ENCODE measurements at places on chromosomes 4 and X.

- DNase-seq, result no peak
Measured at GRCh38 chr4:309807-310206, 4.5 kb upstream of the ZNF732 start.

DNA sequence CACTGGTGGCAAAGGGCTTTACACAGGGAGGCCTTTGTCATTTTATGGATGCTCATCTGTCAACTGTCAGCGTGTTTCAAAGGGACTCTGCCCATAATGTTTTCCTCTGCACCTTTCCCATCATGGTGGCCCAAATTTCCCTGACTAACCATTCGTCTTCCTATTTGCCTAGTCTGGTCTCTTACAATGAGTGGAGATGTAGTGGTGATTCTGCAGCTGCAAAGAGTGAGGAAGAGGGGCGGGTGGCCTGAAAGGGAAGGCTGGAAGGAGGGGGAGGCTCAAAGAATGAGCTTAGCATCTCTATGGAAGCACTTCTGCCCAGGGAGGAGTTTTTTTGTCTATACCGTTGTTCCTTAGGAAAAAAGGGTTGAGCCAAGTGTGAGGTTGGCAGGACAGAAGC lies 447.5 kb downstream of the NKX6-1 start:
- no peak for DNase-seq

GRCh38 chr4:147831551-147832171 lies 99.8 kb downstream of the ARHGAP10 start:
- no peak for DNase-seq

GRCh38 chr4:986879-987623 lies at the start of gene IDUA:
TSS of gene IDUA (plus strand) at chr4:987044. CDS start at chr4:987085, 41 bp downstream.
- peak; percentile 90 for DNase-seq

DNA sequence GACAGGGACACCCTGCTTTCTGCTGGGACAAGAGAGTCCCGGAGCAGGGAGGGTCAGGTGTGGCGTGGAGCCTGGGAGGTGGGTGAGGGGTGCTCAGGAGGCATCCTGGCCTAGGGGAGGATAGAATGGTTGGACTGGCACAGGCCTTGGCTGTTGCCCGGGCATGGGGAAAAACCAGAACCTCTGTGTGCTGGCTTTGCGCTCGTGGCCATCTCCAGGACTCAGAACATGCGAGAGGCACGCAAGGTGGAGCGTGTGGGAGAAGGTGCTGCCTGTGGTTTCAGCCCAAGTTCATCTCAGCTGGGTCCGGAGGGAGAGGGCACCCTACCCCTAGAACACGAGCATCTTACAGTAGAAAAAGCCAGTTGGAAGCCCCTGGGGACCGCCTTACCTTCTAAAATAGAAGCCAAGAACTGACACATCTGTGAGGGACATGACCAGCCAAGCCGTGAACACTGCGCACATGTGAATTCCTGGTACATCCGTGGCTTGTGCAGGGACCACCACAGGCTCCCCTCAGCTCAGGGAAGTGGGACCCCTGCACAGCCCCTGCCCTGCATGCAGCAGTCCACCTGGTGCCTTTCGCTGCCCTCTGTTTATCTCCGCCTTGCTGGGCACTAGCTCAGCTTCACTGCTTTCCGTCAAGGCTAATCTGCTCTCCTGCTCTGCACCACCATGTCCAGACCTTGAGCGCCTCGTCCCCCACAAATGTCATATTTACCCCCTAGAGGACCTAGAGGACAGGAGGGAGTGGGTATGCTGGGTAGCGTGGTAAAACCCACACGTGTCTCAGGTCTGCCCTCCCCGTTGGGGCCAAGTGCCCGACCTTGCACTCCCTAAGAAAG lies 13.5 kb downstream of the MSANTD1 start:
- no peak for DNase-seq

- DNase-seq, result no peak
Measured at GRCh38 chrX:16113978-16114565, 9.3 kb upstream of the GRPR start.

DNA sequence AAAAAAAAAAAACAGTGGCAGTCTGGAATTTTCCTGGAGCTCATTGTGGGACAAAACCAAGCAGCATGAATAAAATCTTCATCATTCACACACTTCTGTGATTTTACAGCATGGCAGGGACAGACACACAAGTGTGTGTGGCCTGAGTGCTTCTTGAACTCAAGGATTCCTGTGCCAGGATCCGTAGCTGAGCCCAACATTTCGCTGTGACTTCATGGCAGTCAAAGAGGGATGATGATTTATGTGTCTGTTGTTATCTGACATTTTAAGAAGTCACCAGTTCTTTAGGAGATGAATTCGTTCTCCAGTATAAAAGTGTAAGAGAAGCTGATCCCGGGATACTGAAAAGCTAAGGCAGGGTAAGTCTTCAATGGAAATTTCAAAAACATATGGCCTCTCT lies 57.0 kb downstream of the ING2 start:
- no peak for DNase-seq

GRCh38 chr4:118224243-118224829 lies 128.5 kb downstream of the PRSS12 start:
- no peak for DNase-seq

DNA sequence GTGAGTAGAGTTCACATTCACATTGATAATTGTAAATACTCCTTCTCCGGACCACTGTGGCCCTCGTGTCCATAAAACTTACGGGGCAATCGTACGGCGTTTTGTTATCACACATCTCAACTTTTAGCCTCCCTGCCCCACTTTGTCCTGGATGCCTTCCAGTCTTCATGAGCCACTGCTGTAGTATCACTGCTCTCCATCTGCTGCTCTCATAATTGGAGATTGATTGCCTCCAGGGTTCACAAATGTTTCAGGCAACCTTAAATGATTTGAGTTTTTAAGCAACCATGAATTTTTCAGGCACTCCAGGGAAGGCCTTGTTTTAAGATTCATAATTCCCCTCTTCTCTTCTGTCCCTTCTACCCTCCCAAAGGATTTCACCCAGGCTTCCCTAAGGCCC lies 28.4 kb downstream of the ALPK1 start:
- no peak for DNase-seq

- DNase-seq, result peak; percentile 64
Measured at GRCh38 chrX:106999002-106999975, 723 bp downstream of the MORC4 start.

DNA sequence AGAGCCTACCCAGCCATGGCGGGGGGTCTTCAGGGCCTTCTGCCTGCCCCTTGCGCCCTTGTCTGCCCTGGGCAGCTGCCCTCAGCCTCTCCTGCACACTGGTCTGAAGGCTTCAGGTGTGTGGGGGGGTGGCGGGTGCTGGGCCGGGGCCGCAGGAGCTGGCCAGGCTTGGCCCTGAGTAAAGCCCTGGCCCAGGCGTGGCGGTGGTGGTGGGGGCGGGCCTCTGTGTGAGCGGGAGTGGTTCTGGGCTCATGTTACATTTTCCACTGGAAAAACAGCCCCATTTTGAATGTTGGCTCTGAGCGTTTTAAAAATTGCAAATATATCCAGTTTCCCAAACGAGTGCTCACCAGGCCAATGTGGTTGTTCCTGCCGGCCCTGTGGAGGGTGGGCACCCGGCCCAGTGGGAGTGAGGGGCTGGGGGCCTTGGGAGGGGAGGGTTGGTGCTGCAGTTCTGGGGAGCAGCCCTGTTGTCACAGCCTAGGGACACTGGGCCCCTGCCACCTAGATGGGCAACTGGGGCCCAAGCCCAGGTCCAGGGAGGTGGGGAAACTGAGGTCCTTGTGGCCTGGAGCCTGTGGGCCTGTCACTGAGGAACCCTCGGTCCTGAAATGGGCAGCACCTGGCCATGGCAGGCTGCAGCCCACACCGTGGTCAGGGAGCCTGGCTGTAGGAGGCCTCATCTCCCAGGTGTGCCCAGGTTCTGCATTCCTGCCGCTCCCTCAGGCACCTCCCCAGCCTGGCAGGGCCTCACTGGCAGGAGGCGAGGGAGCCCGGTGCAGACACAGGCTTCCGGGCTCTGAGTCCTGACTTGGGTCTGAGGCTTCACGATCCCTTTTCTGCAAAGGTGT lies 28.3 kb downstream of the FGFRL1 start:
- DNase-seq, result no peak

GRCh38 chrX:136212557-136213111 lies 38.6 kb downstream of the MAP7D3 start:
- no peak for DNase-seq

DNA sequence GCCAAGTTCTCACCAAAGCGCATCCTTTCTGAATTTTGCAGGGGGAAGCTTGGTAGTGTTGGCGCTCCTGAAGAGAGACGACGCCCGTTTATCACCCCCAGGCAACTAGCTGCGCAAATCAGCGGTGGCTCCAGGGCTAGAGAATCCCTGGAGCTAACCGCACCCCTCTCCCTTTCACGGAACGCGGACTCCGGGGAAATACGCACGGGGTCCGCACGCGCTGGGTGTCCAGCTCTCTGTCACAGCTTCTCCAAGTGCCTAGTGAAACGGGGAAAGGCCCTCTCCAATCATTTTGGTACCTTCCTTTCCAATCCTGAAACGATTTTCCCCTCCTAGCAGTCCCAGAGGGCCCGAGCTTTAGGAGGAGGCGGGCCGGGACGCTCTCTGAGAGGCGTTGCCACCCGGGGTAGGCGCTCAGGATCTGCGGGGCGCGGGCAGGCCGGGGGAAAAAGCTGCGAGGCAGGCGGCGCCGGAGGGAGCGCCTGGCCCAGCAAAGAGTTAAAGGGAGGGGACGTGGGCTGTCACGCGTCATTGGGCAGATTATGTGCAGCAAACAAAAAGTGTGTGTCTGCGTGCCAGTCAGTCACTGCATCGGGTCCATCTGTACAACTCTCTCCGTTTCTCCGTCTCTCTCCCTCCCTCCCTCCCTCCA lies at the start of gene PRDM8:
Gene PRDM8 (plus strand): TSS at position 582 of the 652 bp plus-strand sequence. CDS start 2,578 bp downstream, outside the sequence.
- peak; percentile 61 for DNase-seq

- DNase-seq, result no peak
Measured at GRCh38 chrX:10519278-10519677, 101.1 kb downstream of the MID1 start.

- no peak for DNase-seq
Measured at GRCh38 chr4:152279234-152279566, 256.7 kb downstream of the FBXW7 start.

- DNase-seq, result no peak
Measured at GRCh38 chr4:132065940-132066495, 1083.1 kb upstream of the PCDH10 start.

- no peak for DNase-seq
Measured at GRCh38 chr4:67522851-67523671, 22.2 kb downstream of the CENPC start.

DNA sequence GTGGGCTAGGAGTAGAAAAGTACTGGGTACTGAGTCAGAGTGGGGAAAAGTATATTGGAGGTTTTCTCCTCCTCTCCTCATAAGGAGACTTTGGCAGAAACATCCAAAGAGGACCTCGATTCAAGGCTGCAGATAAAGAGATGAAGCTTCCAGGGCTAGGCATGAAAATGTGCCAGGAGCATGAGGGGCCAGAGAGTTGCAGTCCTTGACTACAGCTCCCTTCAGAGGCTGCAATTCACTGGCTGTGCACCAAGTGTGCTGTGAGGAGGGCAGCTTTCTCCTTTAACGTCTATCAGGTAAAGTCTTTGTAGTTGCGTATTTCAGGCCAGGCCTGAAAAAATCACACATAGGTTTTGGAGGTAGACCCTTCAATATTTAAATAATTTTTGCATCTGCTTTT lies 174.9 kb upstream of the VEGFC start:
- no peak for DNase-seq

- no peak for DNase-seq
Measured at GRCh38 chr4:189311251-189311650, 629.4 kb upstream of the FRG1 start.

DNA sequence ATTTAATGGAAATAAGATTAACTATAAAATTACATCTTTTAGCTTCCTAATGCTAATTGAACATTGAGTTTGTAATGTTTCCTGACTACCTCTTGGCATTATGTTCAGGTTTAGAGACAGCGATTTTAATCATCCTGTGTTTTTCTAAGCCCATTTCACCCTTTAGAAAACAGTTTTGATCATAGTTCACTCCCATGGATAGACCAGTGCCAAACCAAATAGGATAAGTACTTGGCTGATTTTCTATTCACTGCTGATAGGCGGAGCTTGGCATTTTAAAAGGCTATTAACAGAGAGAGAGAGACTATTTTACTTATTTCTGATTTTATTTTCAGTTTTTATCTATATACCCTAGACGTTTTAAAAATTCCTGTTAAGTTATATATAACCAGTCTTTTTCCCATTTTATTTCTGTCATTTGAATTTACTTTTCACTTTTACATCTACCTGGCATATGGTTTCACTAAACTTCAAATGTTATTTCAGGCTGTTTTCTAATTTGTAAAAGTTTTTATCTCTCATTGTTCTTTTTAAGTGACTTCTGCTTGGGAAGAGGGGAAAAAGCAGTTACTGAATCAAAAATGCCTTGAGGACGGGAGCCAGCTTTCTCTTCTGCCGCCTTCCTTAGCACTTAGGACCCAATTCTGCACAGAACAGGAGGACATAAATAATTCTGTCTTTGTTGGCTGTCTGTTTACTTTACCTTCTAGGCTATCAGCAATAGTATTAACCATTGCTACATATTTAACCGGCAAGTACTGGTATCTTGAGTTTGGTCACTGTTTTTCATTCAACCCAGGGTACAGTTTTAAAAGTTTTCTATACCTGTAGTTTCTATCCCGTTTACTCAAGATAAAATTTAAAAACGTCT lies 46.4 kb downstream of the SGMS2 start:
- DNase-seq, result no peak

DNA sequence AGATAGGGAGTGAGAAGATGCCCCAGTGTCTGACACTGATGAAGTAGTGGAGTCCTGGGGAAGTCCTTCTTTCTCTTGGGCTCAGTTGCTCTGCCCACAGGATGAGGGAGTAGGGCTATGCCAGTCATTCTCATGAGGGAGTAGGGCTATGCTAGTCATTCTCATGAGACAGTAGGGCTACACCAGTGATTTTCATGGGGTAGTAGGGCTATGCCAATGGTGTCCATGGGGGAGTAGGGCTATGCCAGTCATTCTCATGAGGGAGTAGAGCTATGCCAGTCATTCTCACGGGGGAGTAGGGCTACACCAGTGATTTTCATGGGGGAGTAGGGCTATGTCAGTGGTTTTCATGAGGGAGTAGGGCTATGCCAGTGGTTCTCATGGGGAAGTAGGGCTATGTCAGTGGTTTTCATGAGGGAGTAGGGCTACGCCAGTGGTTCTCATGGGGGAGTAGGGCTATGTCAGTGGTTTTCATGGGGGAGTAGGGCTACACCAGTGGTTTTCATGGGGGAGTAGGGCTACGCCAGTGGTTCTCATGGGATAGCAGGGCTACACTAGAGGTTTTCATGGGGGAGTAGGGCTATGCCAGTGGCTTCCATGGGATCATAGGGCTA lies 43.3 kb upstream of the SOD3 start:
- no peak for DNase-seq

- no peak for DNase-seq
Measured at GRCh38 chrX:149831473-149831872, 49.5 kb upstream of the MAGEA8 start.

- DNase-seq, result no peak
Measured at GRCh38 chr4:41359836-41360213, 103.1 kb downstream of the UCHL1 start.
